ENCODE measurements at places on chromosomes 11 and 22. TPM values are rescaled to one million over a fixed set of nuclear protein-coding genes. Genes with fewer than 3 reads are reported as not detected.

Gene DDT
- total RNA-seq, result 134 TPM

Gene KDM4E
- total RNA-seq, result not detected

Gene GDPD4
- not detected for total RNA-seq

Gene SLC22A25
- not detected for total RNA-seq

Gene CAT
- 55.5 TPM for total RNA-seq

Gene LDHAL6A
- 0.17 TPM for total RNA-seq

Gene C11orf21
- not detected for total RNA-seq

Gene HPX
- total RNA-seq, result 0.50 TPM

Gene CARD18
- total RNA-seq, result not detected

Gene JAML
- not detected for total RNA-seq

Gene OSBP2
- total RNA-seq, result 0.89 TPM

Gene HTR3B
- total RNA-seq, result not detected

Gene WNT7B
- 2.5 TPM for total RNA-seq

Gene SNX32
- 0.67 TPM for total RNA-seq

Gene KRTAP5-1
- total RNA-seq, result not detected

Gene NXPE1
- total RNA-seq, result not detected

Gene BACE1-AS
- total RNA-seq, result 2.2 TPM

Gene CSNK2A3
- total RNA-seq, result 1.0 TPM

Gene OMP
- total RNA-seq, result not detected

Gene GRM5
- not detected for total RNA-seq

Gene OR51B5
- not detected for total RNA-seq

Gene NUCB2
- total RNA-seq, result 29.6 TPM

Gene PRR5
- total RNA-seq, result 3.7 TPM

Gene ADAMTS8
- not detected for total RNA-seq

Gene GPR83
- total RNA-seq, result not detected

Gene NTM
- 4.9 TPM for total RNA-seq

Gene SMTNL1
- not detected for total RNA-seq

Gene ELMOD1
- 0.17 TPM for total RNA-seq

Gene SMC1B
- total RNA-seq, result not detected

Gene MUS81
- 44.6 TPM for total RNA-seq

Gene EPS8L2
- total RNA-seq, result 11.8 TPM

Gene CNIH2
- total RNA-seq, result 0.89 TPM

Gene PITPNB
- total RNA-seq, result 16.1 TPM

Gene DRICH1
- not detected for total RNA-seq

Gene PNPLA3
- total RNA-seq, result 10.7 TPM

Gene OR51B2
- total RNA-seq, result not detected

Gene OR4A16
- total RNA-seq, result not detected

Measured in bronchus fibroblast of lung (primary cell).